ENCODE measurements at places on chromosomes 5 and 9. TPM values are rescaled to one million over a fixed set of nuclear protein-coding genes. Genes with fewer than 3 reads are reported as not detected.

NUTM2F gene
- not detected for total RNA-seq

RABGAP1 gene
- 12.6 TPM for total RNA-seq

CDH12 gene
- total RNA-seq = 1.4 TPM

ADAMTSL2 gene
- not detected for total RNA-seq

ARID3C gene
- not detected for total RNA-seq

BTNL9 gene
- total RNA-seq = 50.7 TPM

SOHLH1 gene
- 0.29 TPM for total RNA-seq

- no peak for DNase-seq
Observed at GRCh38 chr5:98209418-98209817, 564.0 kb upstream of the RGMB start.

GRCh38 chr9:84270847-84271530, 69.6 kb downstream of the SLC28A3 start:
- DNase-seq = no peak

DNA sequence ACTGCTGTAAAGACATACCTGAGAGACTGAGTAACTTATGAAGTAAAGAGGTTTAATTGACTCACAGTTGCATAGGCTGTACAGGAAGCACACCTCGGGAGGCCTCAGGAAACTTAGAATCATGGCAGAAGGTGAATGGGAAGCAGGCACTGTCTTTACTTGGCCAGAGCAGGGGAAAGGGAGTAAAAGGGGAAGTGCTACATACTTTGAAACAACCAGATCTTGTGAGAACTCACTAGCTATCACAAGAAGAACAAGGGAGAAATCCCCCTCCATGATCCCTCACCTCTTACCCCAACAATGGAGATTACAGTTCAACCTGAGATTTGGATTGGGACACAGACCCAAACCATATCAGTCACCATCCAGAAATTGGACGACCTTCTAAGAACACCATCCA, 1285.8 kb upstream of the CDH9 start:
- DNase-seq = no peak

DNA sequence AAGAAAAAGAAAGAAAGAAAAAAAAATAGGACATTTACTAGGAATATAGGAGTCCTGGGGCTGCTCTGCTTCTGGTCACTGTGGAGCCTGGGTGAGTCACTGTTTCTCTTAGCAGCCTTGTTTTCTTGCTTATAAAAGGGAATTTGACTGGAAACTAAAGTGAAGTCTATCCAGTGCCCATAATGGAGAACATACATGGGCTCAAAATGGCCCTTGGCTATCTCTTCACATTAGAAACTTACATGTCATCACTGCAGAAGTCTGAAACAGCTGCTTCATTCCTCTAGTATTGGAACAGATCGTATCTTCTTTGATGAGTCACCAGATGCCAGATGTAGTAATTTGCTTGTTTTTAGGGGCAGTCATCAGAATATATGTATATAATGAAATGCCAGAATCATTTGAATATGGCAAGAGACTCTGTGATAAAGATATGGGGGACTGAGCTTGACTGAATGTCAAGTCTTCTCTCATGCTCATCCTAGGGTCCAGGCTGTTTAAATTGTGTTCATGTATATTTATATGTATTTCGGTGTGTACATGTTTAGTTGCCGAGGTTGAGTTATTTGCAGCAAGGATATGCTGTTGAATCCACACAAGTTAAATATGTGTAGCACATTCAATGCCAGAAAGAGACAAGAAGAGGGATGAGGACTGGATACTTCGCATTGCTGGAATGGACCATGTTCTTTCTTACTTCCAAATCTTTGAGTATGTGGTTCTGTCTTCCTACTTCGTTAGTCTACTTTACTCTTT, 56.7 kb downstream of the SGCD start:
- DNase-seq = no peak

DNA sequence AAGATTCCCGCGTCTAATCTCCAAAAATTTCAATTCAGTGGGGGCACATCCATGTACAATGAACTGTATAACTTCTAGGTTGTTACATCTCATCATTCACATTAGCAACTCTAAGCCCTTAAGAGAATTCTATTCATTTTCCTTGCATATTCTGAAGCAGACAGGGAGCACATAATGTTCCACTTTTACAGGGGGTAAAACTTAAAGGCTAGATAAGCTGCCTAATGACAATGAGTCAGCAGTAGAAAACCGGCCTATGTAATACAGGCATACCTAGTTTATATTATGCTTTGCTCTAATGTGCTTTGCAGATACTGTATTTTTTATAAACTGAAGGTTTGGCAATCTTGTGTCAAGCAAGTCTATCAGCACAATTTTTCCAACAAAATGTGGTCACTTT, 40.4 kb downstream of the PTAR1 start:
- no peak for DNase-seq

DNA sequence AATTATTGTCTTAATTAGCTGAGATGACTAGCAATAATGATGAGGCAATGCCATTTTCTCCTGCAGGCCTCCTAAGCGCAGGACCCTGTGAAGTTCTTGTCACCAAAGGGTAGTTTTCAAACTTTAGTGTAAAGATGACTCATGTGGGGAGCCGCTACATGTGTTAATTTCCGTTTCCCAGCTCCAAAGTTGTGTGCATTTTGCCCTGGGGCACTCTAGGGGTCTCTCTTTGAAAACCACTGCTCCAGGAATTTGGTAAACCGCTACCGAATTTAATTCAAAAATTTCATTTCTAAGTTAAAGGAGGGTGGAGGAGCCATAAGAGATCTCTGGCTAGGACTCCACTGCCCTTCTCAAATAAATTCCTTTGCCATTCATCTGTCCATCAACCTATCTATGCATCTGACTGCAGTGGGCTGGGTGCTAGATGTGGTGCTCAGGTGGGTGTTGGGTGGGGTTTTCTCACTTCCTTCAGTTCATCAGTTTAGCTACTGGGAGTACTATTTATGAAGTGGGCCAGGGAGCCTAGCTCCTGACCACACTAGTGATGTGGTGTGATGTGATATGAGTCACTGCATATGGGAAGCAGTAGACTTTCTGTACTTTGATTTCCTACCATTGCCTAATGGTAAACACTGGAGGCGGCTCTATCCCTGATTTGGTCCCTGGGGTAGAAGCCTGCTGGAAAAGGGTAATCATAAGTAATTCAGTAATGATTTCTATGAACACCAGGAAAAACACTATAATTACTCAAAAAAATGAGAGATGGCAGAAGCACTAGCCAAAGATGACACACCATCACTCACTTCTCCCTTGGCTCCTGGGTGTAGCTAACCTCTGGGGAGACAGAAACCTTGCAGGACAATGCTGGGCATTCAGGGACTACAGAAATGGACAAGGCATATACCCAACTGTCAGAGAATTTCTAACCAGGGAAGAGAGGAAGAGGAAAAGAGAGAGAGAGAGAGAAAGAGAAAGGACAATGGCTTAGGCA, 4.0 kb upstream of the ZSWIM6 start:
- no peak for DNase-seq

GRCh38 chr5:151267491-151268260, 14.7 kb downstream of the GM2A start:
- no peak for DNase-seq

DNA sequence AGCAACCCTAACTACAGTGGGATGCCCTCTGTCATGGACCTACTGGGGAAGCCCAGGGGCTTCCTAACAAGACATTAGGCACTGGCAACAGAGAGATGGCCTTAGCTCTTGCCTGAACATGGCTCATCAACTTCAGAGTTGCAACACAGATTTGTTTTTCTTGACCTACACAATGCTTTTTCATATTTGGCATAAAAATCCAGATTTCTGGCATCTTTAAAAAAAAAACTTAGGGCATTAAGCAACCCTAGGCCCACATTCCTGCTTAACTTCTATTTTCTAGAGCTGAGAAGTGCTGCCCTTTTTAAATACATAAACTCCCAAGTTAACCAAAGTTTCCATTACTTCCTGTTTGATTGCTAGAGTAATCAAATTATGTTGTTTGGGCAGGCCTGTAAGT, 8.0 kb downstream of the GRIA1 start:
- DNase-seq = no peak

- peak; percentile 28 for DNase-seq
Observed at GRCh38 chr5:42250-42649, 49.7 kb upstream of the PLEKHG4B start.

- DNase-seq = no peak
Observed at GRCh38 chr5:172490514-172491461, 36.5 kb upstream of the SH3PXD2B start.

DNA sequence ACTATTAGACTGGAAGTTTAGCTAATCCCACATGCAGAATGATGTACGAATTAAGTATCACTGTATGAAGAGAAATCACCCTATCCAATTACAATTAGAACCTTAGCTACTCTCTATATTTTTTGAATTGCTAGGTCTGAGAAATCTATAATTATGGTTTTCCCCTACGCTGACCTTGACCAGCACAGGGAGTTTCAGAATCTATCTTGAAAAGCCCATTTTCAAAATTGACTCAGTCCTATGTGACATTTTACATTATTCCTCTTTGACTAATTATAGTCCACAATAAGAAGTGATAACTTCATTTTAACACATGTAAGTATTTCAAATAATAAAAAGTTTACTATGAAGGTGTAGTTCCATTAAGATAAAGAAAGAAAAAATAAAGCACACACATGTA, 21.5 kb downstream of the NUDT12 start:
- DNase-seq = no peak

DNA sequence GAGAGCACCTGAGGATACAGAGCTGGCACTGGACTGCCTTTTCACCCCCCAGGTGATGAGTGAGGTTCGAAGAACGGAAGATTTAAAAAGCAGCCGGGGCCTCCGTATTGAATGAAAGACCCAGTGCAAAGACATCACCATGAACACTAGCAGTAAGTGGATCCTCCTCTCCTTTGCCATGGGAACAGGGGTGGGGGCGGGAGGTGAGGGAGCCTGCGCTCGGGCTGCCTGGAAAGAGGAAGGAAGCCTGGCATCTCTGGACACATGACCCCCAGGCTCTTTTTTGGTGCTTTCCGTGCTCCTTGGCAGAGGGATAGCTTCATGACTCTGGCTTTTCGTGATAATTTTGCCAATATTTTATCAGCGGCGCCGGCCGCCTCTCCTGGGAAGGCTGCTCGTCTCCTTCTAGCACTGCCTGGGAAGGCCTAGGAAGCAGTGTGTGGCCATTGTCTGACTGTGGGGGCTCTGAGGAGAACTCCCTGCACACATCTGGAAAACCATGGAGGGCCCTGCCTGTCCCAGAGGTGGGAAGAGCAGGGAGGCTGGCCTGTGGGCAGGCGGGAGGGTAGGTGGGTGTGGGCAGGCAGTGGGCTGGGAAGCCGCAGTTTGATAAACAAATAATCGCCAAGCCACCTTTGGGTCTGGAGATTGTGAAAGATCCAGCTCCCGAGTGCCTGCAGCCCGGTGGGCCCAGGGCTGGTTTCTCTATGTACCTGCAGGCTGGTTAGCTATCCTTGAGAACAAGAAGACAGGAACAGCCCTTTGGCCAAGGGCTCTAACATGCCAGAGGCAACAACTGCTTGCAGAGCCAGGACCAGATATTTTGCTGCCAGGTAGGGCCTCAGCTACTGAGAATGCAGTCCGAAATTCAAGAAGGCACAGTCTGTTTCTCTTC, 911 bp downstream of the ABLIM3 start:
- DNase-seq = no peak

GRCh38 chr5:139131062-139131461, 67.1 kb downstream of the SIL1 start:
- DNase-seq = no peak

DNA sequence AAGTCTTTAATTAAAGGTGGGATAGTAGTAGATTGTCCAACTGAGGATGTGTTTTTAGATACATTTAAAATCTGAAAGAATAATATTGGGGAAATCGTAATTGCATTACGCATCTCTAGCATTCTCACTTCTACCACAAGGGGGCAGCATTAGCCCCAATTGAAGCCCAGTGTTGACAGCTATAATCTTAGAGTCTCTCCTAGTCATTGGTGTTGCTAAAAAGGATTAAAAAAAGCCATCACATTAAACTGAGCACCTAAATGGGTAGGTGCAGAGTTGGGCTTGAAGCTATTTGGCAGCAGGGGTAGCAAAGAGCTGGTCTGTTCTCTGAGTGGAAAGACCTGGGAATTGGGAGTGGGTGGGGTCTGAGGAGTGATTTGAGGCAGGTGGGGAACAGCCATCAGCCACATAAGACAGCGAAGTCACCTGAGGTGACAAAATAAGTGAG, 177.2 kb downstream of the OSTF1 start:
- DNase-seq = peak; percentile 23

GRCh38 chr9:99628285-99628684, 193.4 kb upstream of the NR4A3 start:
- DNase-seq = no peak

DNA sequence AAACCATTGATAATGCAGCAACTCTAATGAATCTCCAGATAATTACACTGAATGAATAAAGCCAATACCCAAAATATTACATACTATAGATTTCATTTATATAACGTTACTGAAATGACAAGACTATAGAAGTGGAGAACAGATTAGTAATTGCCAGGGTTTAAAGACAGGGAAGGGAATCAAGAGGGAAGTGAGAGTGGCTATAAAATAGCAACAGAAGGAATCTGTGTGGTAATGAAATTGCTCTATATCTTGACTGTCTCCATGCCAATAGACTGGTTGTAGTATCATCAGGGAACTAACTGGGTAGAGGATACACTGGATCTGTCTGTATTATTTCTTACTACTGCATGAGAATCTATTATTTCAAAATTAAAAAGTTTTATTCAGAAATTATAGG, 396.5 kb upstream of the RPS23 start:
- DNase-seq = no peak

- DNase-seq = no peak
Observed at GRCh38 chr5:17308326-17309065, 91.1 kb downstream of the BASP1 start.
